ENCODE measurements at places on chromosomes 5 and 9.

GRCh38 chr9:113652355-113653152 lies 189.0 kb downstream of the RGS3 start:
- no peak for DNase-seq

DNA sequence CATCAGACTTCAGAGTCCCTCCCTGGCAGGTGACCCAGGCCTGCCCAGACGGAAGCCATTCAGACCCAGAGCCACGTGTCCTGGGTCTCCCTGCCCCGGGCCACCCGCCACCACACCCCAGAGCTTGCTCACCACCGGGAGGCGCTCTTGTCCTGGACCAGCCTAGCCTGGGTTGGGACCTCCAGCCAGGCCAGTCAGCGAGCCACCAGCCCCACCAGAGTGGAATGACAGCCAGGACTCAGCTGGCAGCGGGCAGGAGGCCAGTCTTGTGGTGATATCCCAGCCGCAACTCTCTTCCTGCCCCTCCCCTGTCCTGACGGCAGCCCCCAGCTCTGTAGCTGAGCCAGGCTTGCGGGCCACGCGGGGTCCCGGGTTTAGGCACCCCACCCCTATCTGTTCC lies 1.7 kb upstream of the PTGDS start:
- no peak for DNase-seq

DNA sequence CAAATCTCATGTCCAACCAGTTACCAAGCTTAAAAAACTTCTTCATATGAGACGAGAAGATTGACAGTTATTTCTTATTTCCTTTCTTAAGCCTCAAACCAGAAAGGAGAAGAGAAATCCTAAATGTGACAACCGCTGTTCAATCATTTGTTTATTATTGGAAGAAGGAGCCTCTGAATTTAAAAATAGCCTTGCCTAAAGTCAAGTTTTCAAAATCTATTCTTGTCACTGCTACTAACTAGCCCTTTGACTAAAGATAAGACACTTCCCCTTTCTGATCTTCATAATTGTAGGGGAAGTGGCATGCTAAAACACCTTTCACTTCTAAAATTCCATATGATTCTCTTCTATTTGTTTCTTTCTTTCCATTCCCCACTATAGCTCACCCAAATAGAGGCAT lies 106.2 kb upstream of the EMB start:
- DNase-seq, result no peak

DNA sequence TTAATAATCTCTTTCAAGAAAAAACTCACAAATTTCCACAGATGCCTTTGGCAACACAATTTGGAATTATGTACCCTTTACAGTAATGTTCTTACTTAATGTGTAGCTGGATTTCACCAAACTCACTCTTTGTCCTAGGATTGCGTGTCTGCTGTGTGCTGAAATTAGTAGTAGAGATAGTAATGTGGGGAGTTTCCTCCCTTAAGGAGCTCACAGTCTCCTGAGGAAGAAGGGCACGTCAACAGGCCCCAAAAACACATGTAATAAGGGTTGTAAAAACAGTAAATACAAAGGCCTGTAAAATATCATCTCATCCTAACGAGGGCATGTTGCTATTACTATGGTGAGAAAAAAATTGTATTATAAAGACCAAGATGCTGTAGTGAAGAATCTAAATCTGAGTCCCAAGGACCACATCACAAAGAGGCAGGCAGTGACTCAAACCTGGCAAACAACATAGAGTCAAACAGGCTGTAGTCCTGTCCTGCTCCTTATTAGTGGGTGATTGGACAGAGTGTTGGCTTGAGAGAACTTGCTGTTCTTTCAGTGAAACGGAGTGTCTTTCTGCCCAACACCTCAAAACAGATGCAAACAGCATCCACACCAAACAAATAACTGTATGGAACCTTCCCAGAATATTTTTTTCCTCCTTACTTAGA lies 83.2 kb upstream of the PAPPA start:
- no peak for DNase-seq

- DNase-seq, result no peak
Measured at GRCh38 chr5:18792145-18792544, 1157.9 kb downstream of the TAF11L14 start.

DNA sequence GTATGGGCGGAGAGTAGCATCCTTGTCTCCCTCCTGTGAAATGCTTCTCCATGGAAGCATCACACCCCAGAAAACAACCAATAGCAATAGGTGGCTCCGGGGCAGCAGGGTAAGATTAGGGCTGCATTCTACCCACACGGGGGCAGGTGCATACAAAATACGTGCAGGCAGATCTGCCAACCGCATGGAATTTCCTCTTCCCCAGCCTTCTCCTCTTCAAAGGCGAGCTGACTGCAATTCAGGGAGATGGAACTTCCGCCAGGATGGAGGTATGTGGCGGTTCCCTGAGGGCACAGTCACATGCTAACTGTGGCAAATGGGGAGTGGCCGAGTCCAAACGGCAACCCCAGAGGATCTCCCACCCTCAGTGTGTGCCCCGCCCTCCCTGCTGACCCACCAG lies 81.5 kb downstream of the LMNB1 start:
- peak; percentile 90 for DNase-seq

- DNase-seq, result no peak
Measured at GRCh38 chr5:65612298-65612907, 11.7 kb downstream of the TRIM23 start.

DNA sequence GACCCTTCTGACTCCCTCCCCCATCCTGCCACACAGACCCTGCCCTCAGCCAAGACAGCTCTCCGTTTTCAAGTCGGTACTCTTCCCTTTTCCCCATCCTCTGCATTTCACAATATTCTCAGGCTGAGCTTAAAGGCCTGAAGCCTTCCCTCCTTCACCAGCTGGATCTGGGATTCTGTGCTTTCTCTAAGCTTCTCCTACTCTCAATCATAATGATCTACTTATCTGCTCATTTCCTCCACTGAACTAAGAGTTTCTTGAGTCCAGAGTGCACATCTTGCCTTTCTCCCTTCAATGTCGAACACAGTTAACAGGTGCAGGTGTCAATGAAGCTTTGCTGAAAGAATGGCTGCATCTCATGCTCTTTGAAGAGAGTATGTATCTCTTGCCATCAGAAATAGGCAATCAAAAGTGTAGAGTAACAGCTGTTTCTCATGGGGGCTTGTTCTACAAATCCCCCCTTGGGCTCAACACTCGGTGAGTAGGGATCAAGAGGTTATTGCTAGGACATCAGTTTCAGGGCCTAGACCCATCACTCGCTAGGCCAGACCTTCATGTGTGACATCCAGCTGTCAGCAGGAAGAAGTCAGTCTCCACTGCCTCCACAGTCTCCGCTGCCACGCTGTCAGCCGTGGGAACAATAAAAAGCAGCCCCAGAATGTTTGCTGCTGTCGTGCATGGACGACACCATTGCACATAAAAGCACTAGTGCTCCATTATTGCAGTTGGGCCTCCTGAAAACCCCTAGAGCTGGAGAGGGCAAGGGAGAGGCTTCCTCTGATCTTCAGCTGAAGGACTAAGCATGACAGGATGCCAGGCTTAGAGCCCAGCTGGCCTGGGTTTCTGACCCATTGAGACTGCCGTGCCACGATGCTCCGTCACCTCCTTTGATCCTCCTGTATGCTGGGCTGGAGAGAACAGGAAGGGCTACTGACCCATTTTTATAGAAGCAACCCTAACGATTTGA lies 23.7 kb downstream of the TRAF1 start:
- DNase-seq, result no peak

DNA sequence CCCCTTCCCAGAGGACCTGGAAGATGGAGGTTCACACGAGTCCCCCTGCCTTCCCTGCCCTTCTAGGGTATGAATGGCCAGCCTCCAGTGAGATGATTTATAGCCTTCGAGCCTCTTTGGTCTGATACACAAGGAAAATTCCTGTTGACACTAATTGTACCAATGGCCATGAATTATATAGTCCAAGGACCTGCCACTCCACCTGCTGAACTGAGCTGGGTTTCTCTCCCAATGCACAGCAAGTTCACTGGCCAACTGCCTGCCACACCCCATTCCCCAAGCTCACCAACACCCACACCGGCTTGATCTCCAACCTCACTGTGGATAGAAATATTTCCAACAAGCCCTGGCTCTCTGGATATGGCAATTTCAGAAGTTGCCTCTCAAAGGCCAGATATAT lies 9.3 kb upstream of the ADRA1B start:
- DNase-seq, result no peak

- DNase-seq, result no peak
Measured at GRCh38 chr9:77663754-77664153, 15.6 kb upstream of the GNA14 start.

DNA sequence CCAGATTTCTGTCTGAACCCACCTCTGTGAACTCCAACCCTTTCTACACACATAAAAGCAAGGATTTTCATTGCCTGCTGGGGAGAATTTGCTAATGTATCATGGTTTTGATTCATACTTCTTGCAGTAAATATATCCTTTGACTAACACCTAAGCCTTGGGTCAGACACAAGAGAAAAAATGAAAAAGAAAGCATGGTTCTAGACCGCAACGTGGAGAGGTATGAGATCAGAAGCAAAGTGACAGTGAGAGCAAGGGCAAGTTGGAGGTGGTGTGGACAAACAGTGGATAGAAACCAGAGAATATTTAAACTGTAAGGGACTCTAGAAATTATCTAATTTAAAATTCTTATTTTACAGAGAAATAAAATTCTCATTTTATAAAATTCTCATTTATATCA lies 212.9 kb upstream of the SEMA6A start:
- DNase-seq, result no peak

DNA sequence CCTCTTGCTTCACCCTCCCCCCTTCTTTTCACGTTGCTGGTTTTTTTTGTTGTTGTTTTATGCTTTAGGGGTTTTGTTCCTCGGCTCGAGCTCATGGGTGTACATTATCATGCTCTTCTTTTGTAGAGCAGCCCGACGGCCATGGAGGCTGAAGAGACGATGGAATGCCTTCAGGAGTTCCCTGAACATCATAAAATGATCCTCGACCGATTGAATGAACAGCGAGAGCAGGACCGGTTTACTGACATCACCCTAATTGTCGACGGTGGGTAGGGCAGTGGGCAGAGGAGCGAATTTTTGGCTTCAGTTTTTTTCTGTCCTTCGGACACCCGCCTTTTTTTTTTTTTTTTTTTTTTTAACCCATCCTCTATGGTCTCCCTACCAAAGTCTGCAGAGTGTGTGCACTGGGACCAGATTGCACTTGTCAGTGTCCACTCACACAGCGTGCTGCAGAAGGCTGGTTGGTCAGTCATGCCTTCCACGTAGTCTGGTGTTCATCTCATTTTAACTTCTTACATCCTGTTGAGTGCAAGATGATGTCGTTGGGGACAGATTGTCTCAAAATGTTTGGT lies 1.3 kb downstream of the ZNF131 start:
- no peak for DNase-seq

GRCh38 chr9:91119142-91119541 lies 242.6 kb downstream of the AUH start:
- DNase-seq, result no peak

- DNase-seq, result no peak
Measured at GRCh38 chr5:1349246-1349645, 4.3 kb upstream of the CLPTM1L start.

- DNase-seq, result peak; percentile 25
Measured at GRCh38 chr5:41636605-41637004, 126.2 kb upstream of the PLCXD3 start.

GRCh38 chr5:35316611-35317274 lies 86.5 kb upstream of the PRLR start:
- DNase-seq, result no peak

DNA sequence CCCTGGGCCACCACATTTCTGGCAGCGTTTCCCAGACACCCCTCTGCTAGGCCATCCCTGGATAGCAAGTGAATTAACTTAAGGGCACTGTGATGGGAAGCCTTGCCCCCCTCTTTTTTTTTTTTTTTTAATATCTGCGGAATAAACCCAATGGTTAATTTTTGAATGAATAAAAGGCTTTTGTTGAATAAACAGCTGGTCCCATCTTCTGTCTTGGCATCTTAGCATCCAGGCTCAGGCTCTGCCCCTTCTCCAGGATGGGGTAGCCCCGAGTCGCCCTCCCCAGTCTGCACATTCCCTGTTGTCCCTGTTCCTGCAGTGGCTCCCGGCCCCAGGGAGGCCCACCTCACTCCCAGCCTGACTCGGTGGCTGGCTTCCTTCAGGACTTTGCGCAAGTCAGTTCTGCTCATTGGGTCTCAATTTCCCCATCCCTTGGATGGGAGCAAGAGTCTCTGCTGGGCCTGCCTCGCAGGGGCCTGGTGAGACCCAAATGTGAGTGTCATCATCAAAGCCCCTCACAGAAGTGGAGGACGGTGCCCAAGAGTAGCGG lies 29.0 kb upstream of the HMCN2 start:
- no peak for DNase-seq

DNA sequence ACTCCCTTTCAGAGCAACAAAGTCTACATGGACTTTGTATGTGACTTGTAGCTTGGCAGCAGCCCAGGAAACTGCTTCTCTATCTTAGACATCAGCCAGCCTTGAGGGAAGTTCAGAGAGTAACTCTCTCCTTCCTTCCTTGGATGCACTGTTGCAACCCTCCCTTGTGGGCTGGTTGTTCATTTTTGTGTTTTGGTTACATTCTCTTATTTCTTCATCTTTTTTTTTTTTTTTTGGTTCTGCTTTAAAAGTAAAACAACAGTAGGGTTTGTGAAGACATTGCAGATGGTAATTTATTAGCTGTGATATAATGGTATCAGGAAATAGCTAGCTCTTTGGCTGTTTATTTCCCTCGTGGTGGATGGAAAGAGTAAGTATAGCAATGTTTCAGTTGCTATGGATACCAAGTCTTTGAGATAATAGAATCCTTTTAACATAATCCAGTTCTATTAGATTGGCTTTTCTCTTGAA lies 97.9 kb upstream of the MAMDC2 start:
- DNase-seq, result no peak

DNA sequence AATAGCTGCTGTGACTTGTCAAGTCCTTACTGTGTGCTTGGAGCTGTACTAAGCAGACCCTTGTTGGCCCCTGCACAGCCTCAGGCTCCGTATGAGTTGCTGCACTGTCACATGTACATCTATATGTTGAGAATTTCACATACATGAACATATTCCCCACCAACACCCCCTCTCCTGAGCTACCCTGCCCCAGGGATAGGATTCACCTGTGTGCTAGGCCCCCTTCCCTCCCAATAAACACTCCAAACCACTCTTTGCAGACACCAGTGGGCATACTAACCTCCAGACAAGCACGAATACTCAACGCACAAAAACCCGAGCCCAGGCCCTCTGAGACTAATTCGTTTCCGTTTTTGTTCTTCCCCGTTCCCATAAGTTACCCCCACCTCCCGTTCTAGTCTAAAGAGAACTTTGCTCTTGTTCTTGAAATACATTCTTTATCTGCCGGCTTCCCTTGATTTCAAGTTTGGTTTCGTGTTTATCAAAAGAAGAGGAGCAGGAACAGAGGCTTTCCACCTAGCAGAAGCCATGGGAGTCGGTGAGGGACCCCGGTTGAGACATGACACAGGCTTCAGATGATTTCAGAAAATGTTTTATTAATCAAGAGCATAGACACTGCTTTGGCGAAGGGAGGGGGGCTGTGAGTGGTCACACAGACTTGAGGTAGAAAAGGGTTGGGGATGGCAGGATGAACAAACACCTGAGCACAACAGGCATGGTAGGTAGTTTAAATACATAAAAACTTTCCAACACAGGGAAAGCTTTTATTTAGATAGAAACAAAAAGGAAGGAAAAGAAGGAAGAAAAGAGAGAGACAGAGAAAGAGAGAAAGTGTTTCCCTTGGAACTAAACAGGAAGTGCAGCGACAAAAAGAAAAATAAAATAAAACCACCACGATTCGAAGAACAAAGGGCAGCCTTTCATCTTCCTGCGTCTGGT lies 3.4 kb downstream of the HAND1 start:
- DNase-seq, result no peak

- no peak for DNase-seq
Measured at GRCh38 chr9:17750269-17750668, 171.4 kb downstream of the SH3GL2 start.

- DNase-seq, result no peak
Measured at GRCh38 chr5:395156-395920, 47.6 kb upstream of the EXOC3 start.

Data from iPS DF 19.7 (cell line).